Urothelium cell line (cell line): ENCODE measurements at places on chromosomes 4 and X.
A peak's percentile ranks its signal among the peaks of the same experiment; 100 is the strongest.

DNA sequence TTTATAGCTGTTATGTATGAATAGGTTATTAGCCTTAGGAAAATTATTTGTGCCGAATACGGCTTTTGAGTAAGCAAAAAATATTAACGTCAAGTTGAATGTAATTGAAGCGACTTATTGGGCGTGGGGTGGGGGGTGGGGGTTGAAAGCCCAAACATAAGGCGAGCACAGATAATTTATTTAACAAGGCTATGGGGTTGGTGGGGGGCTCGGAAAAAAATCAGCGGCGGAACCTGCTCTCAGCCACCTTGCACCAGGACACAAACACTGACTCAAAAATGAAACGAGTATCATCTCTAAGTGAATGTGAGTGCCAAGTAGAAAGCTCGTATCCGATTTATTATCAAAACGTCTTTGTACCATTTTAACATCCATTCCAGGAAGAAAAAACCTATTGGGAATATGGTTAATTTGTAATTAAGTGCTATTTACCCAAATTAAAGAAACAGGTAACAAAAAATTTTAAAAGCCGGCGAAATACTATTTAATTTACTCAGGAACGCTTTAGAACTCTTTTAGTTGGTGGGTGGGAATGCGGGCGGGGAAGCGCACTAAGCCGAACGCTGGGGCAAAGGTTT lies 902 bp upstream of the LARP1B start:
- DNase-seq = no peak

DNA sequence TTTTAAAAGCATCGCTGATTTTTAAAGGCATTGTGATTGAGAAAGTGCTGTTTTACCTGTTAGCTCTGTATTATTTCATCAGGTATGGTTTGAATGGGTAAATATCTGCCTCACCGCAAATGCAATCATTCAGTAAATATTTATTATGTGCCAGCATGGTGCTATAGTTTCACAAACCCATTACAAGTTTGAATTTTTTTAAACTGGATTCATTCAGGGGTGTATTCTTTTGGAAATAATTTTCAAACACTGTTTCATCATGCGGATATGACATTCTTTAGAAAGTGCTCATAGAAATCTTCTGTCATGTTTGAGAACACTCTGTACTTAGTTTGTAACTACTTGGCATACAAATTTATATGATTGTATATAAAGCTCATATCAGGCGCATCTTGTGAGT lies 37.2 kb downstream of the LIMCH1 start:
- no peak for DNase-seq

DNA sequence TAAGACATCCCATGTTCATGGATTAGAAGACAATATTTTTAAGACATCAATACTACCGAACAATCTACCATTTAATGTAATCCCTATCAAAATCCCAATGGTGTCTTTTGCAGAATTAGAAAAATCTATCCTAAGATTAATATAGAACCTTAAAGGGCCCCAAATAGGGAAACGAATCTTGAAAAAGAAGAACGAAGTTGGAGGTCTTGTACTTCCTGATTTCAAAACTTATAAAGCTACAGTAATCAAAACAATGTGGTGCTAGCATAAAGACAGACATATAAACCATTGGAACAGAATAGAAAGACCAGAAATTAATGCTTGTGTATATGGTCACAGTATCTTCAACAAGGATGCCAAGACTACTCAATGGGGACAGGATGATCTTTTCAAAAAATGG lies 42.0 kb downstream of the CENPE start:
- DNase-seq = no peak

- DNase-seq = peak; percentile 60
Measured at GRCh38 chr4:71229477-71230270, 109.1 kb upstream of the SLC4A4 start.

DNA sequence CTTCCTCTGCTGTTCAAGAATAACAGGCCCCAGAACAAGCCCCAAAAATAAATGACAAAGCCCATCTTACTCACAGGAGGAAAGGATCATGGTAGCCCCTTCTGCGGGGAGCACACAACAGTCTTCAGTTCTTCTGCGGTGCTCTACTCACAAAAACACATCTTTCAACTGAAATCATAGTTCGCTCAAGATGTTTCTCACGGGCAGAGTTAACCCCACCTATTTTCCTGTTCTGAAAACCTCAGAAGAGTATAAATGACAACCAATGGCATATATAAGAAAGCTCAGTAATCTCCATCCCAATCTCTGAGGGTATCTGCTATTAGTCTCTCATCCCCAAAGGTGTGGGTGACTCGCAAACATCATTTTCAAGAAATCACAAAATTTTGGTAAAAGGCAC lies at the start of gene TXK:
TSS of gene TXK (minus strand) at position 170 of the 400 bp plus-strand sequence. CDS start at position 90, 80 bp downstream.
- no peak for DNase-seq

DNA sequence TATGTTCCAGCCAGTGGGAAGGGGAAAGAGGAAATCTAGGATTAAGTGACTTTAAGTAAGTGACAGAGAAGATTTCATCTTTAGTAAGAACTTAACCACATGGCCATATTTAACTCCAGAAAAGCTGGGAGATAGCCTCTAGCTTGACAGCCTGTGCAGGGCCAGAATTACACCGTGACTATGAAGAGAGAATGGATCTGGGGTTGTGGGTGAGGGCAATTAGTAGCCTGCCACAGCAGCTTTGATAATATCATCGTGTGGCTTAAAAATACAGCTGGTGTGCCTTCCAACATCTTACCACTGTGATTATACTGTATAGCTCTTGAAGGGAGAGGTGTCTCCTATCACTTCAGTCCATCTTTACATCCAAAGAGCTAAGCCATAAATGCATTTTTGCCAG lies 57.6 kb upstream of the TBC1D9 start:
- no peak for DNase-seq

- DNase-seq = no peak
Measured at GRCh38 chr4:2313366-2313765, 51.5 kb upstream of the MXD4 start.

GRCh38 chr4:110629780-110630687 lies 7.2 kb upstream of the PITX2 start:
- no peak for DNase-seq

GRCh38 chrX:39574178-39574577 lies 523.6 kb downstream of the BCOR start:
- DNase-seq = no peak

DNA sequence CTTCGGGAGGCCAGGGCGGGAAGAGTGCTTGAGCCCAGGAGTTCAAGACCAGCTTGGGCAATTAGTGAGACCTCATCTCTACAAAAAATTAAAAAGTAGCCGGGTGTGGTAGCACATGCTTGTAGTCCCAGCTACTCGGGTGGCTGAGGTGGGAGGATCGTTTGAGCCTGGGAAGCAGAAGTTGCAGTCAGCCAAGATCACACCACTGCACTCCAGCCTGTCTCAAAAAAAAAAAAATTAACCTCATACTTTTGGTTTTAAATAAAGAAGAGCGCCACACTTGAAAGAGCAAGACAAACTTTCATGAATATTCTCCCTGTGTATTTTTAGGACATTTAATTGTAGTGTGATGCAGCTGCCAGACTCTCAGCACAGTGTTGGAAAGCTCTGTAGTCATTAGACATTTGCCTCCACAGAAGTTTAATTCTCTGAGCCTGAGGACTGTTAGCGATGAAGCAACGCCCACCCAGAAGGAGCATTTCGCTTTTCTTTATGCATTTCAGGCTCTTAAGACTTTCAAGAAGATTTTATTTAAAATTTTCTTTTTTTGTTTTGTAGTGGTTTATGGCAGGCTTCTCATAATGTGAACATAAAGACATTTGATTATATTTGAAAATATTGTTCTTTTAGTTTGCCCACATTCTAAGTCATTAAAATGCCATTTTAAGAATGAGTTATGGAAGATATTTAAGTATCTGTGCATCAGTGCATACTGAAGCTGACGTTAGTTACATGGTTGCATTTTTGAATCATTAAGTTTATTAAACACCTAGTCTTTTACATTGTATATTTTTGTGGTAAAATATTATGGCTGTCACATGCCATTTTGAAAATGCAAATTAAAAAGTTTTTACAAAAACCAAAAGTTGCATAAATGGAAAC lies 45.8 kb downstream of the DCLK2 start:
- no peak for DNase-seq

DNA sequence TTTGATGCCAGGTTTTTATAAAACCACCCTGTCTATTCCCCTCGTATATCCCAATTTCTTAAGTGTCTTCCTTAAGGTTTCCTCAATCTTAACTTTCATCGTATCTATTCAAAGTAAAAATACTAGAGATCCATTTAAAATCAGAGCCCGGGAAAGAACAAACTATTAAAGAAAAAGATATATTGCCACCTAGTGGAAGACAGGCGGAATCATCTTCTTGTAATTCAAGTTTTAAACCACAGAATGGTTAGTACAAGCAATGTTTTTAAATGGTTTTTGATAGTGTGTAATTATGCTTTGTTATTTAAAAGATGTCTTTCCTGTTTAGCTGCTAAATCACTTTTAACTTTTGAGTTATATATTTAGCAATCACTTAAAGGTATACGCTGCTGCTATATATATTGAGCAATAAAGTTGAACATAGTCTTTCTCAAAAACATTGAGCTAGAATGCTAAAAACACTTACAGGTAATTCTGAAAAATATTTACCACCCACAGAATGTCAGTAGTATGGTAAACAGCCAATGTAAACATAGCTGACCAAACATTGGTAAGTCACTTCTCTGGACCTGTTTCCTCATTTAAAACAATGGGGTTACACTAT lies 18.2 kb downstream of the PRDM8 start:
- DNase-seq = no peak

GRCh38 chr4:110059556-110060191 lies 138.7 kb downstream of the ELOVL6 start:
- no peak for DNase-seq

DNA sequence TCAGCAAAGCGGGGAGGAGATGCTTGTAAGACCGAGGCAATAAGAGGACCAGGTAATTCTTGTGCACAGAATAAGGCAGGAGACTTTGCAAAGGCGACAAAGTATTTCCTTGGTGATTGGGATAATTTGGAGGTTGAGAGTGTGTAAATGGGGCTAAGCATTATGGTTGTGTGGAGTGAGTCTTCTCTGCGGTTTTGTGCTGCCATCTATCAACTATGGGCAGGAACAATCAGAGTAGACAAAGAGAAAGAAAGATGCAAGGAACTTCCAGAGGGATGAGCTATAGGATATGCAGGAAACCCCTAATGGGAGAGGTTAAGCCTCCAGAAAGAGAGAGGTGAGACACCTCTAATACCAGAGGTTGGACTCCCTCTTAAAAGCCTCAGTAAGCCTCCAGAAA lies 339.8 kb downstream of the PAPSS1 start:
- no peak for DNase-seq

DNA sequence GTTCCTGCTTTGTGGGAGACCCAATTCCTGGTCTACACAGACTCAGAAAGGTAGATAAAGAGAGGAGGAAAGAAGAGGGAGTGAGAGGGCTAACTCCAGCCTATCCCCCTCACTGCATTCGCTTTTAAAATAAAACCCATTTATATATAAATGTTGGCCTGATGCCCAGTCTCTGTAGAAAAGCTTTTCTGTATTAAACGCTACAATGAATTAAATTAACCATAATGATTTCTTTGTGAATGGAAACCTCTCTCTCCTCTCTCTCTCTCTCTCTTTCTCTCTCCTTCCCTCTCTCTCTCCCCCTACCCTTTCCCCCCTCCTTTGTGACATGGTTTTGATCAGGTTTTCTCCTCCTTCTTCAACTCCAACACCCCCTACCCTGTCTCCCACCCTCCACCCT lies 34.8 kb downstream of the PJA1 start:
- no peak for DNase-seq

- DNase-seq = no peak
Measured at GRCh38 chr4:84669201-84669600, 86.3 kb downstream of the CDS1 start.

DNA sequence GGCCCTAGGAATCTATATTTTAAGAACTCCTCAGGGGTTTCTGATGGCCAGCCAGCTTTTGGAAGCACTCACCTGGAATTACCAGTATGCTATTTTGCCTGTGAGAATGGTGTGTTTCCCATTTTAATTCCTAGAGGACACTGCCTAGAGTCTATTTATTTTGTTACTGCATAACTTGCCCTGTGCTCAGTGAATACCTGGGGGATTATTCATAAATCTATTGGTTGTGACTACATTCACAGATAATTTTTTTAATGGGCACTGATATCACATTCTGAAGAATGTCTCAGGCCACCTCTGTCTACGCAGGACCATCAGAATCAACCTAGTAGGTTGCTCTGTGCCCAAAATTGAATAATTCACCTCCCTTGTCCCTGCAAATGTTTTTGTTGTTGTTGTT lies 6.7 kb downstream of the ARL13A start:
- DNase-seq = no peak

- DNase-seq = peak; percentile 45
Measured at GRCh38 chr4:107734120-107734519, 14.1 kb upstream of the PAPSS1 start.

DNA sequence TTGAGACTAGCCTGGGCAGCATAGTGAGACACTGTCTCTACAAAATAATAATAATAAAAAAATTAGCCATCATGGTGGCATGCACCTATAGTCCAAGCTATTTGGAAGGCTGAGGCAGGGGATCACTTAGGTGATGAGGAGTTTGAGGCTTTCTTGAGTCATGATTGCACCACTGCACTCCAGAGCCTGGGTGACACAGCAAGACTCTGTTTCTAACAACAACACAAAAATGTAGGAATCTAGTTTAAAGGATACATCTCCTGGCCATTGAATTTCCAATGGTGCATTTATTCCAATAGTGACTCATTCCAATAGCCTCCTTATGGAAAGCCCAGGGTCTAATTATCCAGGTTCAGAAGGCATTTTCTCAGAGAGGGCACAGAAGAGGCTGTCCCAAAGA lies 21.9 kb upstream of the HERC6 start:
- no peak for DNase-seq

DNA sequence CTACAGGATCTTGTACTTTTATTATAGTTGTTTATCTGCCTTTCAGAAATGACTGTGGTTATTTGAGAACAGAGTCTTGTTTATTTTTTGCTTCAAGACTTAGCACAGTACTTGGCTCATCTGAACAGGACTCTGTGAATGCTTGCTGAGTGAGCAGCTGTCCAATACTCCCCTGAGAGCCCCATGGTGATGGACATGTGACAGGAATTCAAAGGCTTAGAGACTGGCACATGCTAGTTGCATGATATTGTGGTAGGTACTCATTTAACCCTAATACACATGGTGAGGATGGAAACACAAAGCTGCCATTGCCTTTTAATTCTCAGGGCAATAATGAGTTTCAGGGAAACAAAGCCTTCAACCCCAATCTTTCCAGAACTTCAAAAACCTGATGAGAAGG lies 97.3 kb downstream of the GEMIN8 start:
- no peak for DNase-seq

- no peak for DNase-seq
Measured at GRCh38 chr4:148901075-148901705, 459.0 kb upstream of the NR3C2 start.

GRCh38 chrX:153646620-153647373 lies at the start of gene DUSP9:
DUSP9 (plus strand) TSS chrX:153647203; CDS start chrX:153647954, 751 bp downstream.
- peak; percentile 75 for DNase-seq
